ENCODE measurements at places on chromosomes 6 and 20.

DNA sequence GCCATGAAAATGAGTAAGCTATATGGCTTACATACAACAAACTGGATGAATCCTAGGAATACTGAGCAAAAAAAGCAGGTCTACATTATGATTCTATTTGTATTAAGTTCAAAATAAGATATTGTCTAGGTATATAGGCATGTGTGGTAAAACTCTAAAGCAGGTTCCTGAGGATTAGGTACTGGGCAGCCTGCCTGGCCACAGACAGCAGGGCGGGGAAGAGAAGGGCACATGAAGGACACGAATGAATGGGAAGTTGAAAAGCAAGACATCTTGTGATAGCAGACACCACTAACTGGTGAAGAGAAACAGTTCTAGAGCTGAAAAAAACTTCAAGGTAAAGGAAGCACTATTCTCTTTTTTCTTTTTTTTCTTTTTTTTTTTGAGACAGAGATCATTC is 72.6 kb upstream of the SLC4A11 start:
- DNase-seq, result no peak

DNA sequence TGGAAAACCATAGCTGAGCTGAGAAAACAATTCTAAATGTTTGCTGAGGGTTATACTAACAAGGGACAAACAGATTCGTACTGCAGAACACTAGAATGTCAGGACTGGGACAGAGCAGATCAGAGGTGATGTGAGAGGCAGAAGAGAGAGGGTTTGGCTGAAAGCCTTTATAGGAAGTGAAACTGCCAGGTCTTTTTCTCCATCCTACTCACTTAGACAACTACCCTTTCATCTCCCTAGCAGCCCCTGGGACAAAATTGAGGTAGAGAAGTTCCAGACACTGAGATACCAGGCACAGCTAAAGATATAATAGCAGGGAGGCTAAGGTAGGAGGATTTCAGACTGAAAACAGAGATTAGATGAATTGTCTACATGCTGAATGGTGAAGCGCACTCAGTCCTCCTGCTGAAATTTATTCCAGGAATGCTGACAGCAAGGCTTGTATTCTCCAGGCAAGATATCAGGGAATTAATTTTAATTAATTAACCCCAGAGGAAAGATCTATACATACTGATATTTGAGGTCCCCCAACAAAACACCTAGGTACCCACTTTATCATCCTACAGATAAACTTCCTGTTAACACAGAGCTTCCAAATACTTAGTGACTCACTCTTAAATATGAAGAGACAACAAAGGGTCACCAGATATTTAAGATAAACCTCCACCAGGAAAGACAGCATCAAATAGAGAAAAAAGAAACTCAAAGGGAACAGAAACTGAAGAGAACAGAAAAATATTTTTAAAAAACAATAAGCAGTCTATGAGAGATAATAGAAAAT is 12.6 kb upstream of the EIF2S2 start:
- no peak for DNase-seq

DNA sequence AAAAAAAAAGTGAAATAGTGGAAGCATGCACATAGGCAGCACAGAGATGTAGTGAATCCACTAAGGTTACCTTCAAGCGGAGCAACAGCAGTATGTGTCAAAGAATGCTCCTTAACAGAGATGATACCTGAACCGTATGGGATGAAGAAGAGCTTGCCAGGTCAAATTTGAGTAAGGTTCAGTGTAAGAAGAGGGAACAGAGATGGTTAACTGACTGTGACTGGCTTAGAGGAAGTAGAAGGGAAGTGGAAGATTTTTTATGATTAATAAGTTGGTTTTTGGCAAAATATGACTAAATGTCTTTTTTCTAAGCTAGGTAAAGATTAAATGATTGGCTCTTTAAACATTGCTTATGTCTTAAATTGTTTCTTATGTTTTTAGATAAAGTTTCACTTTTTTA is 52.6 kb upstream of the C20orf144 start:
- no peak for DNase-seq

- DNase-seq, result peak; percentile 34
These were observed 18.2 kb upstream of the MYB start for GRCh38 chr6:135162678-135163439.

DNA sequence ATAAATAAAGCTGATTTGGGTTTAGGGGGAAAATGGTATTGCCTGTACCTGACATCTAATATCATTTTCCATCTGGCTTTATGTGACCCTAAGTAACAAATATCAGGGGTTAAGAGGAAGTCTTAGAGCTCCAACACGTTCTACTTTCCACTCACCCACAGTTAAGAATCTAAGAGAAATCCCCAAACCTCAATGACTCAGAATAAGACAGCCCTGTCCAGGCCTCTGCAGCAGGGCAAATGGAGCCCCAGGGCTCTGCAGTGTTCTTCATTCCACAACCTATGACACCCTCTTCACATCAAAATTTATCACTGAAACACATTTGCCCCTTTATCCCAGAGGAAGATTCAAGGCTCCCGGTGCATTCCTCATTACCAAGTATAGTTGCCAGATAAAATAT is 20.3 kb upstream of the TENT5A start:
- no peak for DNase-seq

DNA sequence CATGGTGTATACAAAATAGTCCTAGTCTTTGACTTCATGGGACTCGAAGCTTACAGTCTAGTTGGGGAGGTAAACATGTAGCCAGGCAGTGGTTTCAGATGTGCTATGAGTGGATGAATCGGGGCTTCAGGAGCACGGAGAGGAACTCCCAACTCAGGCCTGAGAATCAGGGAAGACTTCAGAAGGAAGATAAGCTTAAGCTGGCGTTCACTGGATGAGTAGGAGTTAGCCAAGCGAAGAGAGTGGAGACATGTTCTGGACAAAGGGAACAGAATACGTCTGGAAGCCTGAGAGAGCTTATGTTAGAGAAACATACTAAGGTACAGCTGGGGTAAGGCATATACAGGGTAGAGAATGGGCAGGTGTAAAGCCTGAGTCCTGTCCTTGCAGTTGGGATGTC is 8.8 kb downstream of the CARMIL1 start:
- no peak for DNase-seq

DNA sequence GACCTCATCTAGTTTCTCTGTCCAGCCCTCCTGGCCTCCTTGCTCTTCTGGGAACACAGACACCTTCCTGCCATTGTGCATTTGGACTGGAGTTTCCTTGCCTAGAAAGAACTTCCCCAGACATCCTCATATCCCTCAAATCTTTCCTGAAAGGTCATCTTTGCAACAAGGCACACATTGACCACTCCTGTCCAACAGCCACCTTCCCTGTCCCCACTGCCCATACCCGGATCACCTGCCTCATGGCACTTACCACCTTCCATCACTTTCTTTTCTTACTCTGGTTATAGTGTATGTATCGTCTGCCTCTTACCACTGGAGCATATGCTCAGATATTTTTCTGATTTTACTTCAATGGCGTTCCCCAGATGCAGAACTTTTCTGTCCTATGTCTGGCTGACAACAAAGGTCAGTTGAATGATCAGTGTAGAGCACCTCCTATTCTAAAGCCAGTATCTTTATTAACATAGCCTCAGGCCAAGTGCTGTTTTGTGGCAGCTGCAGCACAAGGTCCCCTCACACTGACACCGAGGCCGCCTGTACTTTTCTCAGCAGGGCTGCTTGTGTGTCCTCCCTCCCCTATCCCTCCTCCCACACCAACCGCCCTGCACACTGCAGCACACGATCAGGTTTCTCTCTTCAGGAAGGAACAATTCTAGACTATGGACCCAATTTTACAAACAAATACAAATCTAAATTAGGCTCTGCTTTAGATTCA is 4.1 kb downstream of the HLA-C start:
- DNase-seq, result no peak

DNA sequence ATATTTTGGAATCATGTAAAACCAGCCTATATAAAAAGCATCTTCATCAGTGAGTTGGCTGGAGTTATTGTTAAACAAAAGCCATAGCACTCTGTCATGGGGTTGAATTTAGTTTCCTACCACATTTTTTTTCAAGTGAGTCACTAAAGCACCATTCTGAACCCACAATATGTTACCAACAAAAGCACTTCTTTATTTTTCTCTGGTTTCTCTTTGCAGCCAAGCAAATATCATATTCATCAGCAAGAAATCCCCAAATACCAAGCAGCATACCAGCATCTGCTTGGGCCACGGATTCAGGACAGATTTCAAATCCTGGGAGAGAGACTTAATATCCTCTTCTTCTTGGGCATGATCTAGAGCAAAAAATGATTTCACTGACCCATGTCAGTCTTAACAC is 441.4 kb downstream of the BCKDHB start:
- no peak for DNase-seq

DNA sequence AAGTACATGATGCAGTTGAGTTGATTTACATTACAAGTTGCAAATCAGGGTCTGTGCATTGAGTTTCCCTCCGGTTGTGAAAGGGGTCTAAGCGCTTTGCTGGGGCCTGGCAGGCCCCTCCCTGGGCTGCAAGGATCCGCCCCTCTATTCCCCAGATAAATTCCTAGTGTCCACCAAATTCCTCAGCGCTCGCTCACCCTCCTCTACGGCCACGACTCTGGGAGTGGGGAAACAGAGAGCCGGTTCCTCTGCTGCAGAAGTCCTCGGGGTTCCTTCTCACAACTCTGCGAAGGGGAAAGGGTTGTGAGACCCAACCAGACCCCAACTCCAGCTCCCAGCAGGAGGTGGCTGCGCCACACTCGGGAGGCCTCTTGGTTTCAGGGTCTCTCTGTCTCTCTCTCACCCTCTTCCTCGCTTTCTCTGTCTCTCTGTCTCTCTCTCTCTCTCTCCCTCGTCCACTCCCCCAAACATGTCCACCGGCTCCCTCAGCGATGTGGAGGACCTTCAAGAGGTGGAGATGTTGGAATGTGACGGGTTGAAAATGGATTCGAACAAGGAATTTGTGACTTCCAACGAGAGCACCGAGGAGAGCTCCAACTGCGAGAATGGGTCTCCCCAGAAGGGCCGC is at the start of gene TCF21:
Gene TCF21 (plus strand): TSS at position 185 of the 628 bp plus-strand sequence. CDS start 285 bp downstream, at position 470.
- DNase-seq, result no peak

- DNase-seq, result no peak
These were observed 62.0 kb upstream of the TASP1 start for GRCh38 chr20:13700761-13701160.

DNA sequence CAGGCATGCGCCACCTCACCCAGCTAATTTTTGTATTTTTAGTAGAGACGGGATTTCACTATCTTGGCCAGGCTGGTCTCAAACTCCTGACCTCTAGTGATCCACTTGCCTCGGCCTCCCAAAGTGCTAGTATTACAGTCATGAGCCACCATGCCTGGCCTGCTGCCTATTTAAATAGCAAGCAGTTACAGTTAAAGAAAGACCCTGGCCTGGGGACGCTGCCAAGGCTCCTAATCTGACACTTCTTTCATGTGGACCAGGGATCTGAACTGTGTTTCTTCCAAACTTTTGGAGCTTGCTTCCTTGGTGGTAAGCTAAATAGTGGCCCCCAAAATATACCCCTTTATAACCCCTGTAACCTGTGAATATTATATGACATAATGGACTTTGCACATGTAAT is 15.3 kb downstream of the PPARD start:
- no peak for DNase-seq

GRCh38 chr6:53627391-53628218 is 38.0 kb downstream of the KLHL31 start:
- DNase-seq, result no peak

DNA sequence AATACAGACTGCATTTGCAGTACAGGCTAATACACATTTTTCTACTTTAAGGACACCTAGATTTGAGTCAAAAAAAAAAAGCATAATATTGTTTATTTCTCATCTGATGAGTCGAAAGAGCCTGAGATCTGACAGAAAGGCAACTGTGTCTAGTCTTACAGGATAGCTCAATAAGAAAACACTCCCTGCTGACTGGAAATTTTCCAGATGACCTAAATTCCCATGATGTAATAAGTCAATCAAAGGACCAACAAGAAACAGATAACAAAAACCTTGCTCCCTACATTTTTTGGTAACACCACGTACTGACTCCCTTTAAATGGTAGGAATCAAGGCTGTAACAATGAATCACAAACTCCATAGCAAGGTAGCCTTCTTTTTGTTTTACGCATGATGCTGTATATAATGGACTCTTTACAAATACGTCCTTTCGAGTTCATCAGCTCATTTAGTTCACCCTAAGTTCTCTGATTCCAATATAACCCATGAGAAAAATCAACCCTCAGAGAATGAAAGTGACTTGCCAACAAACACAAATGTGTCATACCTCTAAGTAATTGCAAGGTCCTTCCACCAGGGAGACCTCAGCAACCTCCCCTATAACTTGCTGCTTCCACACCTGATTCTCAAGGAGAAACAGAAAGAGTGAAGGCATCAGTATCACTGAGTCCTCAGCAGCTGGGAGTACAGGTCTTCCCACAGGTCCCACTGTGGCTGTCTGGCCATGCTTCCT is 12.1 kb downstream of the TBX18 start:
- DNase-seq, result no peak

DNA sequence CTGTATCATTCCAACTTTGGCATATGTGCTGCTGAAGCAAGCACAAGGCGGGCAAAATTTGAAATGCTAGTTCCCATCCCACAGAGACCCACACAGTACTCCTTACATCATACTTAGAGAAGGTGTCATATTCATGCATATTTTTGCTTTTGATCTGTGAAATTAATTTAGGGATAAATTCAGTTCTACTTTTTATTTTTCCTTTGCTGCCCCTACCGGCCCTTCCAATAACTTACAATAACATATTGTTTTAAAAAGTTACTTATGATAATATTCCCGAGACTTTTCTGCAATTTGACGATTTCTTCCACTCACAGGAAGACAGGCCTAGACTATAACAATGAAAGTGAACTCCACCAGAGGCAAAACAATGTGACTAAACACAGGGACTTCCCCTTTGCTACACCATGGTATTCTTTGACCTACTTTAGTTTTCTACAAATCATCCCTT is 35.0 kb downstream of the SESN1 start:
- no peak for DNase-seq

DNA sequence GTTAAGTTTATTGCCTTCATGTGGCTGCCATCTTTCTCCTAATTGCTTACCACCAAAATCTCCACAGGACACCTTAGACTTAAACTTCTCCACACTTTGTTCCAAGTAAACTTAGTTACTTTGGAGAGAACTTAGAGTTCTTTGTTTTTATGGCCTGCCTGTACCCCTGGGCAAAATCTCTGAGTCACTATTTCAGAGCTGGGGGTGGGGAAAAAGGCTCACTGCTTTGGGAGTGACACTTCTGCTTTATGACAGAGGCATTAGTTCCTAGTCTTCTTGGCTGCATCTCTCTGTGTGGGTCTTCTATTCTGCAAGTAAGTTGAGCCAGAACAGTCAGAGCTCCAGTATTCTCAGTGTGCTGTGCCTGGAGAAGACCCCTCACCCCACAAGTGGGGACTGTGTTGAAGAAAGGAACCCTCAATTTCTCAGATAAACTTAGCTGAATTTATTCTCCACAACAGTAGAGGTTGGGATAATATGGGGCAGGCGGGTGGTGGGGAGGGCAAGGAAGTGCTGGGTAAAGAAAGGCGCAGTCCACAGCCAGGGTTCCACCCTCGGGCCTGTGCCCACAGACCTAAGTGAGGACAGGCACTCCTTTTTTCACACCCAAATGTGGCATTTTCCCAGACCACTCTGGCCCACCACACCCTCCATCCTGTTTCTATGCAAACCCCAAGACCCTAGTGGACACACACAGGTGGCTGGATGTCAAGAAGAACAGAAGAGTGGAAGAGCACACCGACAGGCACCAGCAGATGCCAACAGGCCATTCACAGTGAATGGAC is 636.6 kb upstream of the MAN1A1 start:
- no peak for DNase-seq

GRCh38 chr6:143323729-143324470 is 126.6 kb downstream of the ADAT2 start:
- no peak for DNase-seq

GRCh38 chr20:49447946-49448809 is 34.3 kb downstream of the KCNB1 start:
- DNase-seq, result no peak

- DNase-seq, result no peak
These were observed 219.7 kb downstream of the UNC5CL start for GRCh38 chr6:40819182-40819834.
